NCI-H774 (cell line): ENCODE measurements at places on chromosomes 3 and 15.

GRCh38 chr3:38392604-38393163, 46.1 kb downstream of the XYLB start:
- DNase-seq = no peak

DNA sequence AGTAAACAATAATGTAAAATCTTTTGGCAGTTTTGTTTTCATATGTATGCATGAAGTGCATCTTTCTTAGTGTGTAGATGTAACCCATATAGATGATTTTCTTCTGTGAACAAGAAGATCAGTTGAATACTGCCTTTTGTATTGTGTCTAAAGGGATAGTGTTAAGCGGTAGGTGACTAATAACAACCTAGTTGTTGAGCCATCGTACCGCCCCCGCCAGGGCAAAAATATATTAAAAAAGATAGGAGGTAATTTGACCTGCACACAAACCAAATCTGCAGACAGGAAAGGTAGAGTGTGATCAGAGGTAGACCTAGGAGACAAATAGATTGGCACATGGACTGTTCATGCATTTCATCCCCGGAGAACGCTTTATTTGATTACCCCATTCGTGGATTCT, 3.3 kb upstream of the GMNC start:
- DNase-seq = no peak

GRCh38 chr3:133836497-133837158, 31.0 kb downstream of the SRPRB start:
- DNase-seq = no peak

- DNase-seq = no peak
Measured at GRCh38 chr3:14827776-14828175, 9.0 kb downstream of the FGD5 start.

DNA sequence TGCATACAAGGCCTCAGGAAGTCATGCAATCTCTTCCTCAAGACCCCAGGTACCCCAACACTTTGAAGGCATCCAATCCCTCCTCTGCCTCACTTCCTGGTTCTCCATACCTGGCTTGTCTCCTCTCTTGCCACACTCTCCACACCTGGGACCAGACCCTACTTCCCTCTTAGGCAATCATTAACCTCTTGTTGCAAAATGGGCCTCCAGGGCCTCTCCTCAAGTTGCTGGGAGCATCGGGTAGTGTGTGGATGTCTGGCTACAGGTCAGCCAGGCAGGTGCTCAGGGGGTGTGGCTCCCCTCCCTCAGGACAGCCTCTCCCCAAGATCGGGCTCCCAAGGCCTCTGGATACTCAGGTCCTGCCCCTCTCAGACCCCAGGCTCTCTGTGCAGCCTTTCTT, 8.6 kb downstream of the PLA2G4E start:
- DNase-seq = no peak

DNA sequence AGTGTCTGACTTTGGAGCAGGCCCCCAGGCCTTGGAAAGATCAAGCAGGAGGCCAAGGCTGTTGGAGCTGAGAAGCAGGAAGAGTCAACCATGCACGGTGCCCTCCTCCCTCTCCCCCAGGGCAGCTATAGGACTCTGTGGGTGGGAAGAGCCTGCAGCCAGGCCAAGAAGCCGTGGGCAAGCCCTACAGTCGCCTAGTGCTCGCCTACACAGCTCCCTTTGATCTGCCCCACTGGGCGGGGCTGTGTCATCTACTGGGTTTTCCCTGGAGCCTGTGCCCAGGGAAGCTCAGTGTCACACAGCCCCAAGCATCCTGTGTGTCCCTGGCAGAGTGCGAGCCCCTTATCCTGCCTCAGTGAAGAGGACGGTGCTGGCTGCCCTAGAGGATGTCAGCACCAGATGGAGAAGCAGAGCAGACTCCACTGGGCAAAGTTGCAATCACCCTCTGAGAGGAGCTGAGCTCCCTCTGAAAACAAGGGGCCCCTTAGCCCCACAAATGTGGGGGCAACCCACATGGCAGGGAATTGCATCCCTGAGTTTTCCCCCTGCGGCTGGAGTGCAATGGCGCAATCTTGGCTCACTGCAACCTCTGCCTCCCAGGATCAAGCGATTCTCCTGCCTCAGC, 72.2 kb downstream of the KLF13 start:
- no peak for DNase-seq

GRCh38 chr15:44246521-44247268, 41.8 kb upstream of the GOLM2 start:
- no peak for DNase-seq

- no peak for DNase-seq
Measured at GRCh38 chr15:69713726-69714559, 261.3 kb downstream of the RPLP1 start.

DNA sequence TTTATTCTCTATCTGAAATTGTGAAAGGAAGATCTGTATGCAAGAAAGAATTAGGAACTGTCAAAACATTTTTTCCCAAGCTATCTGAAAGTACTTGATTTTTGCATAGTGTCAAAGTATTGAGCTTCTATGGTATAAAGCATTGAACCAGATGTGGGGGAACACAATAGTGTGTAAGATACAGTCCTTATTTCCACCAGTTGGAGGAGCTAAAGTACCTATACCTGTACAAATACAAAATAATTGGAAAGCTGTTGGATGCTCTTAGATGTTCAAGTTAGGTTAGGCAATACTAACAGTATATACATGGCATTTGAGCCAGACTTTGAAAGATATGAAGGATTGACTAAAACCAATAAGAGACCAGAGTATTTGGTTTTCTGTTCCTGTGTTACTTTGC, 148.4 kb downstream of the B3GALNT1 start:
- no peak for DNase-seq

DNA sequence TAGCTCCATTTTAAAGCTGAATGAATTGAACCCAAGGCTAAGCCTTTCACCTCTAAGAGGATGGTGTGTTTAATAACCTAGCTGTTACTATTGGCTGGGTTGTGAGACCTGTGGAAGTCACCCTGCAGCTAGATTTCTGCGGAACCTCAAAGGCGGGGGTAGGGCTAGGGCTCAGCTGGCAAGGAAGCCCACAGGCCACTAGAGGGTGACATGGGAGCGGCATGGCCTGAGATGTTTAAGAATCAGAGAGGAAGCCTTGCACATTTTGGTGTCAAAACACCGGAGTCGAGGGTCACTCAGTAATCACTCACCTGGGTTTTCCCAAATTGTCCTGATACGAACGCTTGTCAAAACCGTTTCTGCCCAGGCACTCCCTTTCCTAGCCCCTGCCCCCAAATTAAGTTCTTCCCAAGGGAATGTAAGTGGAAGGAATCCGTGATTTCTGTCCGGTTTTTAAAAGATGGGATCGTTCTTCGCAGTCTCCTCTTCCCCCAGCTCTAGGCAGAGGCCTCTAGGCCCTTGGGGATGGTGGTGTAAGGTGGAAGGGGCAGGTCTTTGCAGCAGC, 3.8 kb upstream of the ACAD9 start:
- DNase-seq = no peak

GRCh38 chr3:197337656-197338055, 39.2 kb upstream of the DLG1 start:
- no peak for DNase-seq

DNA sequence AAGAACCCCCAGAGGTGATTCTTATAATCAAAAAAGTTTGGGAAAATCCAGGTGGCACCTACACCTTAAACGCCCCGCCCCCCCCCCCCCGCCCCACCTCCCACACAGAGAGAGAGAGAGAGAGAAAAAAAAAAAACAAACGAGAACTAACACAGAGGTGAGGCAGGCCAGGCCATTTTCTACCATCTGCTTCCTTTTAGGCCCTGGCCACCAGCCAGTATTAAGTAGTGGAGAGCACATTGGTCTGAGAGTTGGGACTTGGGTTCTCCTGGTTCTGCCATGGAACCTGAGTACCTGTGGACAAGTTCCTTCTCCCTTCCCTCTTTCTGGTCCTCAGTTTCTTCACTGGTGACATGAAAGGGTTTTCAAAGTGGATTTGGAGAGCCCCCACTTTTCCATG, 60.6 kb downstream of the SLC6A11 start:
- no peak for DNase-seq

DNA sequence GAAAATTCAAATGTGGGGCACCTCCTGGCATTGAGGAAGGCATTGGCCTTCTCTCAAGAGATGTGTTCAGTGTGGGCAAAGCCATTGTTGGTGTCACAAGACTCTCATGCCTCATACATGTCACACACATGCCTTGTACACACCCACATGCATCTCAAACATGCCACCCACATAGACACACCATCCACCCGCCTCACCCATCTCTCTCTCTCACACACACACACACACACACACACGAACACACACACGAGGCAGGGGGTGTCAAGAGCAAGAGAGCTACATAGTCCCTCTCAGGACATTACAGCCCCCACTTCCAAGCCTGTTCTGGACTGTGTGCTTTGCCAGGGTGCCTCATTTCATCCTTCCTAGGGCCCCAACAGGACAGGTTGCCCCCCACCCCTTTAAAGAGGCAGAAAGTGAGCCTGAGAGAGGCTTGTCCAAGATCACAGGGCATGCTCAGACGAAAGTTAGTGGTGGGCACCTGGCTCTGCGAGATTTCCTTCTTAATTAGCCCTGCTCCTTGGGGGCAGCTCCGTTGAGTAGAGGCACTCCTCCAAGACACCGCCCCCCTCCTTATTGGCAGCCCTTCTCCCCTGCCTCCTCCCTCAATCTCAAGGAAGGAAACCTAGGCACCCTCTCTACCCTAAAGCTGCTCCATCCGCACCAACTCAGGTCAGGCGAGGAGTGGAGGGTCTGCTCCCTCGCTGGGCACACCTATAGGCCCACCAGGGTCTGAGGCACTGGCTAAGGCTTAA, 50.5 kb upstream of the CCDC174 start:
- no peak for DNase-seq

DNA sequence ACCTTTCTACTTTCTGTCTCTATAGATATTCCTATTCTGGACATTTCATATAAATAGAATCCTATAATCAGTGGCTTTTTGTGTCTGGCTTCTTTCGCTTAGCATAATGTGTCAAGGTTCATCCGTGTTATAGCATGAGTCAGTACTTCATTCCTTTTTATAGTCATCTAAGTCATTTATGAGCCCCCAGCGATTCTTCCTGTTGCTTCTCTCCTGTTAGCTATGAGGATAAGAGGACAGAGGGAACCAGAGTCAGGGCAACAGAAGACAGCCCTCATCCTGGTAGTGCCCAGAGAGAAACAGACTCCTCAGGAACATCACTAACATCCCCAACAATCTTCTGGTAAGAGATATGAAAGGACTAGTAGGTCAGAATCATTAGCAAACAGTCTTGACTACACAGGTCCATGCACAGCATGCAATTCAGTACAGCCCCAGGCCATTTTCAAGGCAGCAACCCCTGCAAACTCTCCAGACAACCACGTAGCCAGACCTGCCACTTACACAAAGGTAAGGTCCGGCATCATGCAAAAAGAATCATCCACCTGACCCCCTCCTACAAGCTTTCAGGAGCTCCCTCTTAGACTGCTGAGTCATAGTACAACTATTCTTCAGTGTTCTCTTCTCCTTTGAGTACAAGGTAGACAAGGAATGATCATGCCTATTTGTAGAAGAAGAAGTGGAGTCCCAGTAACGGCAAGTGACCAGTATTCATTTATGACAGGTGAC, 91.5 kb downstream of the MYLK start:
- no peak for DNase-seq

- DNase-seq = no peak
Measured at GRCh38 chr3:144235489-144235888, 263.9 kb downstream of the DIPK2A start.

DNA sequence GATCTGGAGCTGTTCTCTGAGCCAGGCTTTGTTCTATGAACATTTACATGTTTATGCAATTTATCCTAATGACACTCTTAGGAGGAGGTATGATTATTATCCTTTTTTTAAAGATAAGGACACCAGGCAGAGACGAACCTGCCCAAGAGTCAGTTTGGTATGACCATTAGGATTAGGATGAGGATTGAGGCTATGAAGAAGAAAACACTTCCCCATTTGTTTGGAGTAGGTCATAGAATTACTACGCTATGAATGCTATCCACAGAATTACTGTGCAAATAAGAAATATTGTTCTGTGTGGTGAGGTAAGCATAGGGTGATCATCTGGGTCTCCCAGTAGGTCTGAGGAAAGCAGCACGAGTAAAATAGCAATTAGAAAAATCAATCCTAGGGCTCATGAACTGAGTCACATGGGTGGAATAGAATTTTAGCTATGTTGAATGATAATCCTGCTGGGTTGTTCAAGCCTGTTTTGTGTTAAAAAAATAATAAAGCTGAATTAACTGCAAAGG, 23.9 kb downstream of the EIF4E3 start:
- DNase-seq = no peak

DNA sequence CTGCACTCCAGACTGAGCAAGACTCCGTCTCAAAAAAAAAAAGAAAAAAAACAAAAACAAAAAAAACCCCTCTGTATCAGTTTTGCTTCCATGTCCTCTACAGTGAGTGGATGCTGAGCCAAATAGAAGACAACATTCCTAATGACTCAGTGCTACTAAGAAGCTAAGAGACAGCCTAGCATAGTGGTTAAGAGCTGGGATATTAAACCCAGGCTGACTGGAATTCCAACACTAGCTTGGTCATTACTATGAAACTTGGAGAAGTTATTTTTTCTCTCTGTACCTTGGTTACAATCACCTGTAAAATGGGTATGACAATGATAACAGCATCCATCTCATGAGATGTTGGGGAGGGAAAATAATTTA, 60.9 kb upstream of the PYGO1 start:
- DNase-seq = no peak

DNA sequence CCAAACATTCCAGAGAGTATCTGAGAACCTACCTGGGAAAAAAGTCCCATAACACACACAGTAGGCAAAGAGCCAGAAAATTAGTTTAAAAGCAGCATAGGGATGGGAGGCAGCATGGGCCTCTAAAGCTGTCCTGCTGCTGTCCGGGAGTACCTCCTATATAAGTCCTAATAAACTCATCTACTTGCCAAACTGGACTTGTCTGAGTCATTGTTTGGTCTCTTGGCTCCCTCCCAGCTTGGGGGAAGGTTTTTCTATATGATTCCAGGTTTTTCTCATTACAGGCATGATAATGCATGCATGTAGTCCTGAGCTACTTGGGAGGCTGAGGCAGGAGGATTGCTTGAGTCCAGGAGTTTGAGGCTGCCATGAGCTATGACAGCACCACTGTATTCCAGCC, 17.5 kb upstream of the HACD2 start:
- DNase-seq = no peak

DNA sequence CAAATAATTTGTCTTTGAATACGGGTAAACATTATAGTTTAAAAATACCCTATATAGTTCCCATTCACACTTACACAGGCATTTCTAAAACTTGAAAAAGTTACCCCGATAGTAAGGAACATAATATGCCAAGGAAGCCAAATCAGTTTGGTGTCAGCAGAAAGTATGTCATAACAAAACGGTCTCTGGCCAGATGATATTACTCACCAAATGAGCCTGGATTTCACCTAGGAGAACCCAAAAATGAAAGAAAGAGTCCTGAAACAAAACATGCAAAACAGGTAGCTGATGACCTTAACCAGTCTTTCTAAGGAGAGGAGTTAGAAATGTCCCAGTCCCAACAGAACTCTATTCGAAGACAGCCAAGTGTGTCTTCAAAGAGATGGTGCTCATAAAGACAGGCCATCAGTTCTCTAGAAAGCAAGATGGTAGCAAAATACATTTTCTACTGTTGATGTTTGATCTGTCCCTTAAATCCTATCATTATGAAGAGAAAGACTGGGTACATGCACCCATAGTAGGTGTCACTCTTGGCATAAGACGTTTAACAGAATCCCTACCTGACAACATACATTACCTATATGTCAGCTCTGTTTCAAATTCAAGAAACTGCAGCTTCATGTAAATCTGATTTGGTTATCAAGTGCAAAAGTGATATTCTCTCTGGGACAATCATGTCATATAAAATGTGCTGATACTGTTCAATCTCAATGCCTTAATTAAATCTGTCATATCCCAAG, 942.5 kb downstream of the ROBO1 start:
- DNase-seq = no peak

- no peak for DNase-seq
Measured at GRCh38 chr3:177283983-177284382, 86.7 kb upstream of the TBL1XR1 start.

- DNase-seq = no peak
Measured at GRCh38 chr15:90581771-90582352, 52.1 kb downstream of the CRTC3 start.
